Naive thymus-derived CD8-positive, alpha-beta T cell (primary cell): ENCODE measurements at places on chromosomes 13 and 19. TPM values are rescaled to one million over a fixed set of nuclear protein-coding genes. Genes with fewer than 3 reads are reported as not detected.

DNA sequence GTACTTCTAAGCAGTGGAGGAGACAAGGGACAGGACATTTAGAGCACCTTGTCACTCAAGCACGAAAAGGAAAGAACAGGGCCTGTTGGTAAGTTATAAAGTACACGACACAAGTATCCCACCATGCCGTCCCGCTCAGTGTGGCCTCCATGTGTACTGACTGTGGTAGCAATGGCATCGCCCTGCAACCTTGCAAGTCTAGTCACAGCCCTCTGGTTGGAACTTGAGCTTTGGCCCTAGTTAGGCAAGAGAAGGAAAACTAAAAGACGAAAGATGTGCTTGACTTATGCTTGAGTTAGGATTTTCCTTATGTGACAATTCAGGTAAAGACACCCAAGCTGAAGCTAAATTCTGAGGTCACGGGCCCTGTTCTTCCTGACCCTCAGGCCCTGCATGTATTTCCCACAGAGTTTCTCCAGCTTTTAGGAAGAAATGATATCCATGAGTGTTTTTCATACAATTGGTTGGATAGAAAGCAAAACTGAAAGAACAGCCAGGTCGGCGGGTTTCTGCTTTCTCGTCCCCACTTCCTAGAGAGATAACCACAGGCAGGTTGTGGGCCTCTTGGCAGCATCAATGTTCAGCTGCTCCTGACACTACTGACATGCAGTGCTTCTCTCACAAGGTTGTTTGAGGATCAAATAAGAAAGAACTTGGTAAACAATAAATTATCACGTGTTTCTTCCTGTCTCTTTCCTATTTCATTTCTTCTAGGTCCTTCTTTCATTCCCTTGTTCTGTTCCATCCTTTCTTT lies 216.2 kb downstream of the IRS2 start:
- H3K27ac ChIP-seq = peak overlapping the region; percentile 72
- no peaks in the 10 kb centered on the region for H3K27me3 ChIP-seq
- DNase-seq = peak; percentile 19
- peak overlapping the region; percentile 58 for H3K4me3 ChIP-seq

DNA sequence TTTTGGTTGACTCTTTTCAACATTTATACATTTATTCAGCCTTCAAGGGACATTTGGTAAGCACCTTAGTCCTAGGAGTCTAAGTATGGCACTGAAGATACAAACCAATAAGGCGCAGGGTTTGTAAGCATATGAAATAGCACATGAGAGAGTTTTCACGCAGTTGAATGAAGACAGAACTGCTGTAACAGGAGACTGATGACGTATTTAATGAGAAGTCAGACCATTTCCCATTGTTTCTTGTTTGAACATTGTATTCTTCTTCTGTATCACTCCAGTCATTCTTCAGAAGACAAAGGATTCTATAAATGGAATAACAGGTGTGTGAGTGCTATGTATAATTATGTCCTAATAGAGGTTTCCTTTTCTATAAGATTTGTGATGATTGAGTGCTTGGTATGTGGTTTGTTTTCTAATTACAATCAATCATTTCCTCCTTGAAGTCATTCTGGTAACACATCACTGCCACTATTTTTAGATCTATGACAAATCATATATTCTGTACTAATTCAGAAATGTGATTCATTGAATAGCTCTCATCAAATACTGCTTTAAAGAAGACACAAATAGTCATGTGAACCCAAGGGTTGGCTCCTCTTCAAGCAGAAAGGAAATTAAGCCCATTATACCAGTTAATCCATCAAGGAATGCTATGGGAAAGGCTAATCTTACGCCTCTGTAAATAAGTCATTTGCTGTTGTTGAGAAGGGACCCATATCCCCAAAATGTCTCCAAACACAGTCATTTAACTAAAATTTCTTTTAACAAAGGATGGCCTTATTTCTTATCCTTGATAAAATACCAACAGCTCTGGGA lies 222.8 kb upstream of the NBEA start:
- no peaks in the 10 kb centered on the region for H3K36me3 ChIP-seq
- H3K27me3 ChIP-seq = peaks cover 5% of the 10 kb centered on the region
- no peaks in the 10 kb centered on the region for H3K4me1 ChIP-seq
- no peak for DNase-seq

DNA sequence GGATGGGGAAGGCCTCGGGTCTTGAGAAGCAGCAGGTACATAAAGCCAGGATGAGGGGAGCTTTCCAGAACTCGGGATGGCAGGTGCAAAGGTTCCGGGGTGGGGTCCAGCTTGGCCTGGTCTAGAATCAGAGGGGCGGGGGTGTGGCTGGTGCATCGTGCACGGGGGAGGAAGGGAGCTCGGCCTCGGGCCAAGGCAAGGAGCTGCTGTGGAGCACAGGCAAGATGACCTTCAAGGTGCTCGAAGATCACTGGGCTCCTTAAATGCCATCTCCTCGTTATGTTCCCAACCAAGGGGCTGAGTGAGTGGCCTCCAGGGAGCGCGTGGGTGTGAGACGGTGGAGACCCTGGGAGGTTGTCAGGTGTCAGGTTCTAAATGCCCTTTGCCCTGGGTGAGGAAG lies 16.1 kb upstream of the SIGLEC11 start:
- peaks cover 13% of the 10 kb centered on the region for H3K36me3 ChIP-seq
- no peak overlapping the region for H3K27ac ChIP-seq
- H3K27me3 ChIP-seq = no peaks in the 10 kb centered on the region
- no peak for DNase-seq
- H3K4me1 ChIP-seq = peaks cover 6% of the 10 kb centered on the region
- H3K4me3 ChIP-seq = no peak overlapping the region

- H3K4me1 ChIP-seq = peaks cover 20% of the 10 kb centered on the region
- H3K4me3 ChIP-seq = no peak within 1 kb of the TSS
- no peaks in the 10 kb centered on the region for H3K36me3 ChIP-seq
- no peaks in the 10 kb centered on the region for H3K27me3 ChIP-seq
- peak within 1 kb of the TSS; percentile 71 for H3K27ac ChIP-seq
Measured at GRCh38 chr19:15672580-15673175, at the start of gene CYP4F12. Gene CYP4F12, plus strand, starts transcription at chr19:15673087. Its CDS starts 443 bp downstream, at chr19:15673530.

DNA sequence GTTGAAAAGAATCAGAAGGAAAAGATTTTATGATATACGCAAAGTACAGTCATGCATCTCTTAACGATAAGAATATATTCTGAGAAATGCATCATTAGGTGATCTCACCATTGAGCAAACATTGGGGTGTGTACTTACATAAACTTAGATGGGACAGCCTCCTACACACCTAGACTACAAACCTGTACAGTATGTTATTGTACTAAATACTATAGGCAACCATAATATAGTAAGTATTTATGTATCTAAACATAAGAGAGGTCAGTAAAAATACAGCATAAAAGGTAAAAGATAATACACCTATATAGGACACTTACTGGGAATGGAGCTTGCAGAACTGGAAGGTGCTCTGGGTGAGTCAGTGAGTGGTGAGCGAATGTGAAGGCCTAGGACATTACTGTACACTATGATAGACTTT lies 254.6 kb downstream of the SPRY2 start:
- H3K27ac ChIP-seq = no peak overlapping the region
- no peaks in the 10 kb centered on the region for H3K27me3 ChIP-seq
- no peak overlapping the region for H3K4me3 ChIP-seq
- DNase-seq = no peak

GRCh38 chr13:79585033-79585432 lies 104.1 kb downstream of the NDFIP2 start:
- no peaks in the 10 kb centered on the region for H3K4me1 ChIP-seq
- DNase-seq = no peak

- peaks cover 20% of the 10 kb centered on the region for H3K4me1 ChIP-seq
- no peaks in the 10 kb centered on the region for H3K36me3 ChIP-seq
- no peak for DNase-seq
- no peak overlapping the region for H3K4me3 ChIP-seq
Measured at GRCh38 chr19:44725684-44726083, 22.8 kb upstream of the BCL3 start.

- DNase-seq = no peak
- no peak overlapping the region for H3K27ac ChIP-seq
- H3K27me3 ChIP-seq = peaks cover 51% of the 10 kb centered on the region
- H3K4me1 ChIP-seq = no peaks in the 10 kb centered on the region
- H3K36me3 ChIP-seq = no peaks in the 10 kb centered on the region
Measured at GRCh38 chr13:97884707-97885468, 68.6 kb upstream of the IPO5 start.

DNA sequence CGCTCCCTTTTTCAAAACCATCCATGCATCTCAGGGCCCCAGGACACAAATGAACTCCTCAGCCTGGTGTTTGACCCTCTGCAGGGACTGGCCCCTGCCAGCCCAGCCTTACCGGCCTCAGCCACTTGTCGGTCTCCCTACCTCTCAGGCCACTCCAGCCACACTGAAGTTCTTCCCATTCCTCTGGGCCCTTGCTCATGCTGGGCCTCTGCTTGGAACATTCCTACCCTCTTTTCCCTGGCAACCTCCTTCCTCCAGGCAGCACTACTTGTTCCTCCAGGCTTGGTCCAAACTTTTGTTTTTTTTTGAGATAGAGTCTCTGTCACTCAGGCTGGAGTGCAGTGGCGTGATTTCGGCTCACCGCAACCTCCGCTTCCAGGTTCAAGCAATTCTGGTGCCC lies 7.6 kb upstream of the EGLN2 start:
- H3K27ac ChIP-seq = peak overlapping the region; percentile 76
- H3K4me3 ChIP-seq = no peak overlapping the region
- DNase-seq = no peak
- peaks cover 21% of the 10 kb centered on the region for H3K4me1 ChIP-seq
- peaks cover 11% of the 10 kb centered on the region for H3K36me3 ChIP-seq

GRCh38 chr19:48509467-48510194 lies 2.0 kb downstream of the LMTK3 start:
- no peak for DNase-seq
- H3K36me3 ChIP-seq = no peaks in the 10 kb centered on the region
- H3K27me3 ChIP-seq = no peaks in the 10 kb centered on the region
- no peak overlapping the region for H3K4me3 ChIP-seq
- H3K4me1 ChIP-seq = peaks cover 12% of the 10 kb centered on the region

GRCh38 chr13:99655351-99656091 lies 154.2 kb downstream of the TM9SF2 start:
- peaks cover 46% of the 10 kb centered on the region for H3K4me1 ChIP-seq
- H3K36me3 ChIP-seq = no peaks in the 10 kb centered on the region
- peak overlapping the region; percentile 85 for H3K4me3 ChIP-seq

GRCh38 chr13:40982772-40983171 lies 36.3 kb downstream of the ELF1 start:
- H3K36me3 ChIP-seq = peaks cover 10% of the 10 kb centered on the region
- peak; percentile 40 for DNase-seq
- H3K27ac ChIP-seq = peak overlapping the region; percentile 96
- H3K4me3 ChIP-seq = peak overlapping the region; percentile 93
- peaks cover 63% of the 10 kb centered on the region for H3K4me1 ChIP-seq
- no peaks in the 10 kb centered on the region for H3K27me3 ChIP-seq

DNA sequence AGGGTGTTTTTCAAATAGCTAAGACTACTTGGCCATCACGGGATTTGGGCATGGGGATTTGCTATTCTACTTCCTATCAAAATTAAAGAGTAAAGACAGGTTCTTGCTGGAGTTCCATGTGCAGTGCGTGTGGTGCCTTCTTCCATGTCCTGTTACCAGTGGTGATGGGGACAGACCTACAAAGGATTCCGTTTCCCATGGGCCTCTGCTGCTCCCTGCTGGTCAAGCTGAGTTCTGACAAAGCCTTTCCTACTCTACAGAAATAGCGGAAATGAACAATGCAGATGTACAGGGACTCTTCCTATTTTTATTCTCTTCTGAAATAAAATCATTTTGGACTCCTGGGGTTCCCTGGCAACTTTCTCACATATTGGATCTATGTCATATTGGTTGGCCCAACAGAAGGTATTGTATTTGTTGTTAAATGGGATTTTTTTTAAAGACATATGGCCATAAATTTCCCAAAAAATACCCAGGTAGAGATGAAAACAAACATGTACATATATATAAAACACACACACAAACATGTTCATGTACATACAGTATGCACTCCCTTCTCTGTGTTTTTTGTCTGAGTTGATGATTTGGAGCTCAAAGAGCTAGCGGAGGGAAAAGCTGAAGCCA lies 90.5 kb upstream of the SLC15A1 start:
- DNase-seq = peak; percentile 42
- no peak overlapping the region for H3K27ac ChIP-seq
- H3K4me1 ChIP-seq = peaks cover 6% of the 10 kb centered on the region
- H3K36me3 ChIP-seq = peaks cover 34% of the 10 kb centered on the region
- H3K27me3 ChIP-seq = no peaks in the 10 kb centered on the region

DNA sequence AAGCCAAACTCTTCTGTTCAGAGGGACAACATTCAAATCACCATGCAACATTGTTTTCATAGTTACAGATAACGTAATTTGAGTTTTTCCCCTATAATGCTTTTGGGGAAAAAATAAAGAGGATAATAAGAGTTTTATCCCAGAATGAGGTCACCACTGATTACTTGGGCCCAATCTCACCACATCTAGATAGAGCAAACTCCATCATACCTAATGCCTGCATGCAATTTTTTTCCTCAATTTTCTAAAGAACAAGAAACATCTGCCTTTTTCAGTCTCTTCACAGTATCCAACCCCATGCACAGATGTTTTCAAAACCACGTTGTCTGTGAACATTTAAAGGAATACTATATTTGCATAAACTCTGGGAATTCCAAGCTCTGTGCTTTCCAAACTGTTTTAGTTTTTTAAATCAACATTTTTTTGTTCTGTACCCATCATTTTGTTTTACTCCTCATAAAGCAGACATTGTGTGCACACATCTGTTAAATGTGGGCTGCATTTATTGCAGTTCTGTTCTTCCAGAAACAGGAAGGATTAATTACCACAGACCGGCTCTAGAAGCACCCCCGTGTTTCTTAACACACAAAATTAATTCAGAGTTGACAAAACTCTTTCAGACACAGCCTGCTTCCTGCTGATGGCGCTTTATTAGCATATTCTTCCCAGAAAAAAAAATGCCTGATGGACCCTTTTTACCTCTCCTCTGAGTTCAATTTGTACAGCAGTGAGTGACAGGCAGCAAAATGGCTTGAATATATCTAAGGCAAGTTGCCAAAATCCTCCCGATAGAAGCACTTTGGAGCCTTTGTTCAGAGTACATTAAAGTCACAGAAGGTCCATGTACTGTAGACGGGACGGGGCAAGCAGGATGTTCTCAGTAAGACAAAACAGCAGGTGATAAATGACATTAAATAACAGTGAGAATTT lies 1171.9 kb downstream of the EFNB2 start:
- DNase-seq = no peak
- H3K4me1 ChIP-seq = peaks cover 8% of the 10 kb centered on the region
- H3K27ac ChIP-seq = no peak overlapping the region
- no peak overlapping the region for H3K4me3 ChIP-seq

DNA sequence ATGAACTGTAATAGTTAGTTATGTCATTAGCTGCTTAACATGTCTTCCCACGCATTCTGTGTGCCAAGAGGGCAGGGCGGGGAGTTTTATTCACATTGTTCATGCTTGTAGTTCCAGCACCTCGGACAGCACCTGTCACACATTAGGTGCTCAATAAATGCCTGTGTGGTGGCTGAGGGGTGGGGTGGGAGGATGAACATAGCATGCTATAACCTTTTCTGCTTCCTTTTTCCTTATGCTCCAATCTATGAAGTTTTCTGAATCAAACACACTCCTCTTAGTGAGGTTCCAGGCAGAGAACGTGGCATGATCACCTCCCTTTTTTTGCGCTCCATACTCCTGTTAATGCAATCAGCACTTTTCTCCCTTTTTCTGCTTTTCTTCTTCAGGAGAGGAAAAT lies 15.8 kb upstream of the PTPRS start:
- no peak for DNase-seq
- H3K4me1 ChIP-seq = no peaks in the 10 kb centered on the region
- H3K27me3 ChIP-seq = peaks cover 72% of the 10 kb centered on the region
- no peak overlapping the region for H3K27ac ChIP-seq

NDUFA7 gene
- total RNA-seq = 35.3 TPM

CEACAM8 gene
- not detected for total RNA-seq

CYP4F2 gene
- not detected for total RNA-seq

GJA3 gene
- total RNA-seq = 1.6 TPM

C19orf81 gene
- total RNA-seq = 1.9 TPM

STAP2 gene
- total RNA-seq = 1.4 TPM

ZNF154 gene
- 60.5 TPM for total RNA-seq

SIGLECL1 gene
- total RNA-seq = not detected

CYP2A13 gene
- not detected for total RNA-seq
